ENCODE measurements at places on chromosomes 4 and X.

- no peak for DNase-seq
Observed at GRCh38 chr4:54152846-54153600, 53.1 kb downstream of the GSX2 start.

DNA sequence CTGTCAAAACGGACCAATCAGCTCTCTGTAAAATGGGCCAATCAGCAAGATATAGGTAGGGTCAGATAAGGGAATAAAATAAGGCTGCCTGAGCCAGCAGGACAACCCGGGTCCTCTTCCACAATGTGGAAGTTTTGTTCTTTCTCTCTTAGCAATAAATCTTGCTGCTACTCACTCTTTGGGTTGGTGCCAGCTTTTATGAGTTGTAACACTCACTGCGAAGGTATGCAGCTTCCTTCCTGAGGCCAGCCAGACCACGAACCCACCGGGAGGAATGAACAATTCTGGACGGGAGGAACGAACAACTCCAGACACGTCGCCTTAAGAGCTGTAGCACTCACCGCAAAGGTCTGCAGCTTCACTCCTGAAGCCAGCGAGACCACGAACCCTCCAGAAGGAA, 287.8 kb downstream of the RAPGEF2 start:
- no peak for DNase-seq

- no peak for DNase-seq
Observed at GRCh38 chr4:47315346-47315745, 148.2 kb downstream of the COMMD8 start.

- no peak for DNase-seq
Observed at GRCh38 chr4:87268411-87268810, 48.0 kb upstream of the KLHL8 start.

DNA sequence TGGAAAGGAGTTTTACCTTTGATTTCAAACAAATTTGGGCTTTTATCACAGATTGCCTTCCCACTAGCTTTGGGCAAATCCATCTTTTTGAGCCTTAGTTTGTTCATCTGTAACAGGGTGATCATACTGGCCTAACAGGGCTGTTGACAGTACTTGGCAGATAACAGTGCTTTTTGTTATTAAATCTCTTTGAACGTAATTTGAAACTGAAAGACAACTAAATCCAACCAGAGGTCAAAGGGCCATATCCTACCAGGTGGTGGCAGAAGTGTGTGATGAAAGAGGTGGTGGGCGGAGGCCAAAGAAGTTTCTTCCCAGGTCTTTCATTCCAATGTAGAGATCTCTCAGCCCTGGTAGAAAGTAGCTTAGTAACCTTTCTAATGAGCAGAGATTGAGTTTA, 35.2 kb upstream of the TADA2B start:
- no peak for DNase-seq

DNA sequence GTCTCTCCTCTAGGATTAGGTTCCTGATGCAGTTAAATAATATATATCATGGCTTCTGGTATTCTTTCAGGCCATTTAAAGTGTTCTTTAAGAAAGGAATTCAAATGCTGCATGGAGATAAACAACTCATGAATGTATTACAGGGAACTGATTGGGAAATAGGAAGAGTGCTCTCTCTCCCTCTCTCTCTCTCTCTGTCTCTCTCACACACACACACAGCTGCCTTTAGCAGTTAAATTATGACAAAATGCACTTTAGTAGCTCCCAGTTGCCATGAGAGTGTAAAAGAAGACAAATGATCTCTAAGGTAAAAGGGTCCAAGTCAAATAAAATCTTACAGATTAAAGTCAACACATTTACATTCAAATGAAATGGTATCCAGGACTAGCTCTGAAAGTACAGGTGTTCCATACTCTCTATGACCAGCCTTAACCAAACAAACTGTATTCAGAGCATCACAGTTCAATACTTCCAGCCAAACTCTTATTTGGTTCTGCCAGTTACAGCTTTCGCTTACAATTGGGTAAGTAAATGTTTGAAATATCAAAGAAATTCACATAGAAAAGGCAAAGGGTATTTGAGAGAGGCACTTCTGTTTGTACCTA, 94.7 kb upstream of the CXXC4 start:
- DNase-seq, result no peak

GRCh38 chr4:94831607-94832006, 73.9 kb downstream of the BMPR1B start:
- DNase-seq, result no peak

DNA sequence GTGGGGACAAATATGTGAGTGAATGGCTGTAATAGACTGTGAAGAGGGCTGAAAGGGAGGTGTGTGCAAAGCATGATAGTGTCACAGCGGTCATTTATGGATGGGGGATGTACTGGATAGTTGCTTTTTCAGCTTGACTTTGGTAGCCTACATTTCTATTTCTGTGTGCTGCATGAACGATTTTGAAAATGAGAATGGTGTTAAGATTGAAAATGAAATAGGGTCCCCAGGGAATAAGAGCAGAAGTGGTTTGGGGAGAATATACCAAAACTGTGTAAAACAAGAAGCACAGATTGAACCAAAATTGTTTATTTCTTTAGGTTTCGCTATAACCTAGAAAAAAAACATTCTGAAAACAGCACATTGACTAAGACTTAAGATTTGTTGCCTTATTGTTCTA, 58.8 kb upstream of the CLNK start:
- DNase-seq, result no peak

DNA sequence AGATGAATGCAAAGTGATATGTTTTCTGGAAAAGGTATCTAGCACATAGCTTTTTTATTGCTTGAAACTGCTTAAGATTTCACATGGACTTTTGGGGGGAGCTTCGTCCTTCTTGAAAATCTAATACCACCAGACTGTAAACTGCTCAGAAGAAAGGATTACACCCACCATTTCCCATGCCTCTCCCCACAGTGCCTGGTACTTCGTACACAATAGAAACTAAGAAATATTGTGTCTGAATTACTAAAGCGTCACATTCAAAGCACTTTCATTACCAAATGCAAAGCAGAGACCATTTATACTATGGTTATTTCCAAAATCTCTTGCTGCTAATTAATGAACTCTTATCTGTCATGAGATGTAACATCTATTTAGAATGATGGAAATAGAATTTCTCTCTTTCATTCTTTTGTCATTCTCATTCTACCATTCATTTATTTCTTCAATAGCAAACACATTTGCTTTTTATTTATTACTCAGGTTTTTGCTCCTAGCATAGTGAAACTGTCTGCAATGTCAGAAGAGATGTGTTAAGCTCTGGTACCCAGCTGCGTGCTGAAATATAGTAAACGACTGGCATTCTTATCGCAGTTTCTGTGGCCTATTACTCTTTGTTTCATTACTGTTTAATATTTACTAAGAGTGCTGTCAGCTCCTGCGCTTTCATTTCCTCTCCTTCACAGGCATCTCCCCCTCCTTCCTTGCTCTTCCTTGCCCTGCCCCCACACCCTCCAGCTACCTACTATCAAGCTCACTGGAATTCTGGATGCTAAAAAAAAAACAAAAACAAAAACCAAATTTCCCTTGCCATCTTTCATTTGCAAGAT, 51.4 kb upstream of the RAPGEF2 start:
- no peak for DNase-seq

GRCh38 chr4:147944249-147944648, 212.4 kb downstream of the ARHGAP10 start:
- no peak for DNase-seq

DNA sequence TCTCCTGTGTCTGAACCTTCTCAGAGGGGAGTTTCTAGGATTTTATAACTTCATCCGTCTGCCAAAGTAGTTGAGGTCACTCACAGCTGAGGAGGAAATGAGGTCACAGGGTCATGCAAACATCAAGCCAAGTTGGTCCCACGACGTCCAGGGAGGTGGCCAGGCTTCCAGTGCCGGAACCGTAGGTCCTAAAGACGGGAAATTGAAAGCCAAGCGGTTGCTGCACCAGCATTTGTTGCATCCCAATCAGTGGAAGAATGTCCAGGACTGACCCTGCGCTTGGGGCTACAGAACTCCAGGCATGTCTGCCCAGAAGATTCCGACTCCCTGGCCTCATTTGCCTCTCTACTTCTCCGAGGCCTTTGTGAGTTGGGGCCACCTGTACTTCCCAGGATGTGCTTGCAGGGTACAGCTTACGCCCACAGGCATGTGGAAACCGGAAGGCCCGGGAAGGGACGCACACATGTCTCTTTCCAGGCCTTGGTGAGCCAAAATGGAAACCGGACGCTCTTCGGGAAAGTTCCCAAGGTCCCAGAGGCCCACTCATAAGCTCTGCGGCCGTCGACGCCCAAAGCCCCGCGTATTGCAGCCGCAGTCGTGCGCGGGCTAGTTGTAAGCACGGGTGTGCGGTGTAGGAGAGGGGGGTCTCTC, 9.3 kb downstream of the PRDM8 start:
- no peak for DNase-seq

DNA sequence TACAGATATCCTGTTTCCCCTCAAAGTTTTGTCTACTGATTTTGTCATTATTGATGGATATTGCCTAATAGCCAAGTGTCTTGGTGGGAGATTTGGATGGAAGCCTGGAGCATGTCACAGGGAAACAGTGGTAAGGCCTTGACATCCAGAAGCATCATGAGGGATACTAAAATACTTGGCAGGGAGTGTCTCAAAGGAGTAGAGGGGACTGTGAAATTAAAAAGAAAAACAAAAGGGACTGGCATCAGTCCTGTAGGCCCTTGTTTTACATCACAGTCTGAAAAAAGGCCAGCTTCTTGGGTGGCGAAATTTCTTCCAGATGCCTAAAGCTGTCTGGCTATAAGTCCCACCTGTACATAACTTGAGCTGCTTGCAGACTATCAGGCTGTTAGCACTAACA, 83.8 kb downstream of the GUCY2F start:
- no peak for DNase-seq

GRCh38 chr4:77078401-77078800, 2.6 kb upstream of the CCNI start:
- no peak for DNase-seq

DNA sequence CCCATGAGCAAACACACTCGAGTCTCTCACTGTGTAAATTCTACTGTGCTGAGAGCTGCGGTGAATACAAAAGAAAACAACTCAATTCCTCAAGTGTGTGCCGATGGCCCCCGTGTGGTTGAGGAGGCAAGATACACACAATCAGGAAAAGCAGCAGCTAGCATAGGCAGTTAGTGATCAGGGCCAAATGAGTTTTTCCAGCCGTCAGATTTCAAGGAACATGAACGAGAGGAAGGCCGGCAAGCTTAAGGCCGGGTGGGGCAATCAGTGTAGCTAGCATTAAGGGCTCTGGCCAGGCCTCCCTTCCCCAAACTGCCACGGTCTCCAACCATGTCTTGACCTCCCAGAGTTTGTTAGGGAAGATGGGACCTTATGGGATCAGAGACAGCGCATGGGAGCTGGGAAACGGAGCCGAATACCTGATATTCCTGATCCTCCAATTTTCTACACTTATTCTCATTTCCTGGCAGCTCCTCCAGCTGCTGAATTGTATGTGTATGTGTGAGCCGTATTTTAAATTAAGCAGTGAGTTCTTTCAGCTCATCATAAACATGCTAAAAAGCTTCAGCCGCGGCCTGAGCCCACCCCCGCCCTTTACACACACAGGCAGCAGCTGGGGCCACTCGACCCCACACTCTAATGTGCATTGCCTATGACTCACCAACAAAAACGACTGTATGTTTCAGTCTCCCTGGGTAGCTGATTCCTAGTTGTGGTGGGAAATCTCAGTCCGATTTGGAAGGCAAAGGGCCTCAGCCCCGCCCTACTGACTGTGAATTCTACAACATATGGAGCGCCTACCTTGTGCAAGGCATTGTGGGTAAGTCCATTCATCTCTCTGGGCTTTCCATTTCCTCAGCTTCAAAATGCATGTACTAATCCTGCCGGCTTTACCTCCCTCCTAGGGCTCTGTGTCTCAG, 59.9 kb downstream of the RTL9 start:
- no peak for DNase-seq

- no peak for DNase-seq
Observed at GRCh38 chr4:88063634-88064296, 56.3 kb downstream of the PKD2 start.

DNA sequence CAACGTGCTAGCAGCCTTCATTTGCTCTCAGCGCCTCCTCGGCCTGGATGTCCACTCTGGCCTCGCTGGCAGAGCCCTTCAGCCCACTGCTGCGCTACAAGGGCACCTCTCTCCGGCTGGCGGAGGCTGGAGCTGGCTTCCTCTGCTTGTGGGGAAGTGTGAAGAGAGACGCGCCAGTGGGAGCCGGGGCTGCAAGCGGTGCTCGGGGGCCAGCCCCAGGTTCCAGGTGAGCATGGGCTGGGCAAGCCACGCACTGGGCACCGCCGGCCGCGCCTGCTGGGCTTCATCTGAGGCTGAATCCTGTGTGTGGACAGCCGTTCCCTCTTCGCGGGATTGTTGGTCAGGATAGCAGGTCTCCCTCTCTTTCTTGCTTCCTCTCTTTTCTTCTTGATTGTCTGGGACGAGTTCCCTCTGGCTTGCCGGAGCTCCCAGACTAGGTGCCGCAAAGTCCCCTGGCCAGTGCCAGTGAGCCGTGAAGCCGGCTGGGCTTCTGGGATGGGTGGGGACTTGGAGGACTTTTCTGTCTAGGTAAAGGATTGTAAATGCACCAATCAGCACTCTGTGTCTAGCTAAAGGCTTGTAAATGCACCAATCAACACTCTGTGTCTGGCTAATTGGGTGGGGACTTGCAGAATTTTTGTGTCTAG, 165.0 kb downstream of the HEPH start:
- no peak for DNase-seq

GRCh38 chrX:323721-324628, 5.4 kb upstream of the GTPBP6 start:
- DNase-seq, result no peak

- DNase-seq, result no peak
Observed at GRCh38 chrX:3160756-3161155, 119.5 kb downstream of the ARSF start.

DNA sequence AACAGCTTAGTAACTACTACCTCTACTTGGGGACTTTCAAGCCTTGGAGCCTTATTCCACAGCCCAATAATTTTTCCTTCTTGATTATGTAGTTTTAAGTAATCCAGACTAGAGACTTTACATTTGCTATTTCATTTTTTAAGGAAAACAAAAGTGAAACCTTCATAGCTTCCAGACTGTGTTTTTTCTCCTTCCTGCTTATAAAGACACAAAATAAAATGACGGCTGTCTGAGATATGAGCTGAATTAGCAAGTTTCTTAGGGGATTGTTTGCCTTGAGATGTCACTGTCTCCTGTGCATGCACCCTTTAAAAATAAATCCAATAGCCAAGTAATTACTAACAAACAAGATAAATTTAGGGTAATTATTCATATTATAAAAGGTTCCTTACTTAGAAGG, 78.8 kb upstream of the PACRGL start:
- DNase-seq, result no peak

DNA sequence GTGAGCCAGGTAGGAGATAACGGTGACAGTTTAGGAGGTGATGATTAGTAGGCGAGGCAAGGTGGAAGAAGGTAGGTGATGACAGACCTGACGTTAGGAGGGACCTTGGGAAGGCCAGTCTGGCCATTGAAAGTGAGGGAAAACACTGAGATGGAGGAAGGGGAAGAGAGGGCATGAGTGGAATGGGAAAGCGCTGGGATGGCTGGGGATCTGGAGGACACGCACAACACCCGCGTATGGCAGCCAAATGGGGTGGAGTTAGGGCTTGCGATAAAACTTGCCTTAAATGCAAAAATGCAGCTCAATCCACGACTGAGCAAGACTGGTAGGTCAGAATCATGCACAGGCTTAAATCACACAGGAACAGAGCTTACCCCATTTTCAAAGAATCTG, 605 bp upstream of the CDKL2 start:
- DNase-seq, result no peak

- no peak for DNase-seq
Observed at GRCh38 chr4:61543976-61544375, 343.9 kb downstream of the ADGRL3 start.

- DNase-seq, result no peak
Observed at GRCh38 chrX:154412468-154412867, 1.1 kb downstream of the TAFAZZIN start.

- DNase-seq, result no peak
Observed at GRCh38 chrX:39396358-39396995, 595.2 kb downstream of the MID1IP1 start.
